Nasal cavity respiratory epithelium epithelial cell of viscerocranial mucosa (primary cell): ENCODE measurements at places on chromosomes 7 and 10. TPM values are rescaled to one million over a fixed set of nuclear protein-coding genes. Genes with fewer than 3 reads are reported as not detected.

Gene DOCK4
- 8.0 and 9.6 TPM in 2 replicates for total RNA-seq

Gene NPM3
- 84.9 and 140 TPM in 2 replicates for total RNA-seq

Gene RBM20
- total RNA-seq, result under 0.01 and 0.57 TPM in 2 replicates

Gene HOXA9
- not detected in 2 replicates for total RNA-seq

Gene PIK3CG
- total RNA-seq, result under 0.01 TPM in 1 of 2 replicates, not detected in the other

Gene LRRC17
- total RNA-seq, result 0.28 and 0.68 TPM in 2 replicates

Gene OGDH
- 73.8 and 145 TPM in 2 replicates for total RNA-seq

Gene PRLHR
- total RNA-seq, result not detected in 2 replicates

Gene CDK1
- 0.68 and 0.85 TPM in 2 replicates for total RNA-seq

Gene HOXA1
- total RNA-seq, result 0.07 and 0.68 TPM in 2 replicates
